HFFc6 (cell line): ENCODE measurements at places on chromosomes 2 and 18. TPM values are rescaled to one million over a fixed set of nuclear protein-coding genes. Genes with fewer than 3 reads are reported as not detected.

DNA sequence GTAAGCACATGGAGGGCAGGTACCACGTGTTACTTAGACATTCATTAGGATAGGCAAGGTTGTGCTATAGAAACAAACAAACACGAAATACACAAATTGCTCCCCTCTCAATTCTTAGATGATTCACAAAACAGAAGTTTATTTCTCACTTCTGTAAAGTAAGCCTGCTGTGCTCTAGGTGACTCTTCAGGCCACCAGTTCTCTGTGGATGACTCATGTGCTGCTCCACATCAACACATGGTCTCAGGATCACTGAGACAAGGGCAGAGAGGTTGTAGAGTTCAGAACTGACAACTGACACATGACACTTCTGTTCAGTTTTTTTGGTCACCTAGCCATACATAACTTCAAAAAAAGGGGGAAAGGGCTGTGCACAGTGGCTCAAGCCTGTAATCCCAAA, 70.6 kb downstream of the DAW1 start:
- DNase-seq, result no peak

DNA sequence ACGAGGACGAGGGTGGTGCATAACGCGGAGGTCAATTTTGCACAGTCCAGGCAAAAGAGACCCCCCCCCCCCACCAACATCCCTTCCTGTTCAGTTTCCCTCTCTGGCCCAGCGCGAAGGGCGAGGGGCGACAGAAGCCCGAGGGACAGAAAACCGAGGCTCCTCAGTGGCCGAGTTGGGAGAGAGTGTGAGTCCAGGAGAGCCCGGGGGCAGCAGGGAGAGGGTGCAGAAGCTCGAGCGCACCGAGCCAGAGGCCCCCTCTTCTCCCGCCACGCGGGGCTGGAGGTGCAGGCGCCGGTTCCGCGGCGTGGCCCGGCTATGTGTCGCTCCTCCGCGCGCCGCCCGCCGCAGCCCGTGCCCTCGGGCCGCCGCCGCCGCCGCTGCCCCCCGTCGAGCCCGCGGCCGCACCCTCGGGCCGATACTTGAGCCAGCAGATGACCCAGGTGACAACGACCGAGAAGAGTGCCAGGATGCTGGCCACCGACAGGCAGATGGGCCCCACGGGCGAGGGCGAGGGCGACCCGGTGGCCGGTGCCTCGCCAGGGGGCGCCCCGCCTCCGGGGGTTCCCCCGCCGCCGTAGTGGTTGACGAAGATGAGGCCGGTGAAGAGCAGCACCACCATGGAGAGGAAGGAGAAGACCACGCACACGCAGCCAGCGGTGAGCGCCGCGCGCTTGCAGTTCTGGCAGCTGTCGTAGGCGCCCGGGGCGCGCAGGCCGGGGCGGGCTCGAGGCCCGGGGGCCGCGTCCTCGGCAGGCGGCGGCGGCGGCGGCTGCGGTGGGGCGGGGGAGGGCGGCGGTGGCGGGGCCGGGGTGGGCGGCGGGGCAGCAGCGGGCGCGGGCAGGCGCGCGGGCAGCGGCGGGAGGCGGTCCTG, 20.2 kb upstream of the PAX3 start:
- no peak for DNase-seq

DNA sequence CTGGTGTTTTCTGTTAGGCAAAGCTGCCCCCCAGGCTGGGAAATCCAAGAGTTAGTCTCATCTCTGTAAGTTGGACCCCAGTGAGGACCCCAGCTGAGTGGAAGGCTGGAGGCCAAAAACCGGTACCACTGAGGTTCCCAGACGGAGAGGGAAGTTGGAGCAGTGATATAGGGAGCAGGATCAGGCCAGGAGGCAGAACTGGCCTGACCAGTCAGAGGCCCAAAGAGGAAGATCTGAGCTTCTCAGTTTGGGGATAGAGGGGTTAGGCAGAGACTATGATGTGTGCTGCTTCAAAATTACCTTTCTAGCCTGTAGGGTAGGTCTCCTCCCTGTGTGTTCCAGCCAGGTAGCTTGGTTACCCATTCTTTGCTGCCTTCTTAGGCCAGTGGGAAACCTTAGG, 4.6 kb upstream of the RNF181 start:
- no peak for DNase-seq

- DNase-seq, result peak; percentile 19
Measured at GRCh38 chr2:161414042-161415033, 1.8 kb upstream of the TBR1 start.

- DNase-seq, result no peak
Measured at GRCh38 chr2:241571821-241572620, 13.5 kb downstream of the BOK start.

- DNase-seq, result no peak
Measured at GRCh38 chr2:10166676-10167292, 44.2 kb downstream of the RRM2 start.

DNA sequence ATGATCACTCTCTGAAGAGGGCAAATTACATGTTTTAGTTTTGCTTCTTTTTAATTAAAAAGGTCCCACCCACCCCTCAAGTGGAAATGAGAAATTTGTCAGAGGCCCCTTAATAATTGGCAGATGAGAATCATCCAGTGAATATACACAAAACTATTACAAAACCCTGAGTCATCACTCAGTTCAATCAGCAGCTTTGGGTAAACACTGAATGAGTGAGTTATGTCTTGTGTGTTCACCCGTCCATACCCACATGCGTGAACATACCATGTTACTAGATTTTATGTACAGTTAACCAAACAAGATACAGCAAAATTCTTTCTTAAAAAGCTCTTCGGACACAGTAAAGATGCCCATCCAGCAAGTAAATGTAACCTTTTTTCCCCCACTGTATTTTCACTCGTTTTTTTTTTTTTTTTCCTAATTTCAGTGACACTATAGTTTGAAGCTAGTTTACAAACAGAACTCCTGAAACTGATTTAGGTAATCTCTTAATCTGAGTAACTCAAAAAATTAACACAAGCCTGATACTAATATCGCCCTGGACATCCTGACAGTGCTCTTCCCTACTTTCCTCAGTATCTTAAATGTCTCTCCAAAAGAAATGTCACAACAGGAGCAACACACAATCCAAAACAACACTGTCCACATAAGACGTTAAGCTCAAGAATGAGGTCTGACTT, 1.4 kb downstream of the PSME4 start:
- DNase-seq, result peak; percentile 65

DNA sequence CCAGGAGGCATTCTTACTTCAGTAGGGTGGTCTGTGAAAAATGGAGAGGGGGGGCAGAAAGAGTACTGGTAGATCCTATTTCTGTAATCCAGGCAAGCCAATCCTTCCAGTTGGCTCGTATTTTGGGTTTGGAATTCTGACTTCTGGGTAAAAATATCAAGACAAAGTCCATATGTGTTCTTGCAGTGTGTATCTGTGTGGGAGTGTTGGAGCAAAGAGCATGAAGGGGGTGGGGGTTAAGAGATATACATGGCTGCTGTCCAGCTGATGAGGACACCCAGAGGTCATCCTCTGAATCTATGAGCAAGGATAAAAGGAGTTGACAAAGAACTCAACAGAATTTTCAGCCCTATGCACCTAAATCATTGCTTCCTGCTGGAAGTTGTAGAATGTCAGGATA, 375.8 kb upstream of the PIK3C3 start:
- no peak for DNase-seq

- peak; percentile 60 for DNase-seq
Measured at GRCh38 chr2:152549423-152549822, 167.8 kb downstream of the PRPF40A start.

DNA sequence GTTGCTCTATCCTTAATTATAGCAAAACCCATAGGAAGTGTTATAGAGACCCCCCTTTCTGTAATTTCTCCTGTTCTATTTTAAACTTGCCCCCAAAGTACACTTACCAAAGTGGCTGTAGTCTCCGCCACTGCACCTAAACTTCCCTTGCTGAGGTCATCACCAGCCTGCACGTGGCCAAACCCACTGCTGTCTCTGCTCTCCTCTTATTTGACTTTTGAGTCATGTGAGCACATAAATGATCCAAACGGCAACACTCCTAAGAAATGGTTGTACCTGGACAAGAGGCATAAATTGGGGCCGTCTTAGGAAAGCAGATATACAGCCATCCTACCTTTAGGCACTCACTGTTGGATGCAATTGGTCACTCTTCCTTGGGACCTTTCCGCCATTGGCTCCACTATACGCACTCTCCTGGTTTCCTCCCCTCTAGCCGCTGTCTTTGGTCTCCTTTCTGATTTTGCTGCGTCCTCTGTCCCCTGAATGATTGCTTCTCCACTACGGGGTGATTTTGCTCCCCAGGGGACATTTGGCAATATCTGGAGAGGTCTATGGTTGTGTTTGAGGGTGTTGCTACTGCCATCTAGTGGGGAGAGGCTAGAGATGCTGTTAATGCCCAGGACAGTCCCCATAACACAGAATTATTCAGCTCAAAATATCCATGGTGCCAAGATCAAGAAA, 19.2 kb upstream of the IL36G start:
- DNase-seq, result peak; percentile 52

- no peak for DNase-seq
Measured at GRCh38 chr2:133411857-133412256, 156.4 kb downstream of the NCKAP5 start.

DNA sequence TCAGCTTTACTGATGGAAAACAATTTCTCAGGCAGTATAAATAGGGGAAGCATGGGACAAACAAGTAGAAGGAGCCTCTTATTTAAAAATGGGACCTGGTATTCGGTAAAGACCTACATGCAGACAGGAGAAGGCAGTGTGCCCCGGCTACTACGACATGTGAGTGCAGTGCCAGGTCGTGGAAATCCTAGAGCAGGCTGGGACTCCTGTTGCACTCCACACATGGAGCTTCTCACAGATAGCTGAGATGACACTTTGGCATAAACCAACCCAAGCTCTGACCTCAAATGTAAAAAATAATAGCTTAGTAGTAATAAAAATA, 885 bp upstream of the DSEL start:
- no peak for DNase-seq

- no peak for DNase-seq
Measured at GRCh38 chr2:215652388-215652787, 216.5 kb upstream of the FN1 start.

The PRR30 gene
- not detected in 3 replicates for total RNA-seq

- peak; percentile 45 for DNase-seq
Measured at GRCh38 chr18:55245211-55245614, 286.0 kb upstream of the CCDC68 start.

- DNase-seq, result no peak
Measured at GRCh38 chr2:69353360-69353759, 33.7 kb downstream of the GFPT1 start.

- peak; percentile 73 for DNase-seq
Measured at GRCh38 chr2:62578803-62579640, 73.0 kb upstream of the TMEM17 start.

- peak; percentile 89 for DNase-seq
Measured at GRCh38 chr2:39411181-39411944, 25.7 kb downstream of the MAP4K3 start.

GRCh38 chr18:8982416-8983183, 119.9 kb upstream of the NDUFV2 start:
- DNase-seq, result peak; percentile 64

The SERPINB4 gene
- total RNA-seq, result not detected in 3 replicates

- peak; percentile 95 for DNase-seq
Measured at GRCh38 chr2:237299906-237300305, 114.1 kb downstream of the COL6A3 start.

- DNase-seq, result no peak
Measured at GRCh38 chr2:152167065-152167464, 8.5 kb downstream of the STAM2 start.

- DNase-seq, result no peak
Measured at GRCh38 chr18:67545681-67546080, 29.2 kb upstream of the DSEL start.

The VWA3B gene
- total RNA-seq, result not detected in 3 replicates

The SCN3A gene
- 2.0 TPM in 1 of 2 replicates, not detected in the other for total RNA-seq

DNA sequence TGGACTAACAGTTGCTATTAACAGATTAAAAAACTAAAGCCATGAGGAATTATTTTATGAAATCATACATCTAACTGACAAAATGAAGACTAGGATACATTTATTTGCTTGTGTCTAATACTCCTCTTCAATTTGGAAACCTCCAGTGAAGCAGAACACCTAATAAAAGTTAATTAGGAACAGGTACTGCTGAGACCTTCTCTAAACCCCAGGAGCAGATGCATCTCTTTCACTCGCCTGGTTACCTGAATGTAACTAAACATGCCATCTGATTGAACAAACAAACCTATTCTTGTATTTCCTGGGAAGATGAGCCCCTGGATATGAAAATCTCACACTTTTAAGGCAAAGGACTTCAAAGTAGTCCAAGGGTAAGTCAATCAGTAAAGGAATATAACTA, 898.2 kb downstream of the NRXN1 start:
- no peak for DNase-seq

DNA sequence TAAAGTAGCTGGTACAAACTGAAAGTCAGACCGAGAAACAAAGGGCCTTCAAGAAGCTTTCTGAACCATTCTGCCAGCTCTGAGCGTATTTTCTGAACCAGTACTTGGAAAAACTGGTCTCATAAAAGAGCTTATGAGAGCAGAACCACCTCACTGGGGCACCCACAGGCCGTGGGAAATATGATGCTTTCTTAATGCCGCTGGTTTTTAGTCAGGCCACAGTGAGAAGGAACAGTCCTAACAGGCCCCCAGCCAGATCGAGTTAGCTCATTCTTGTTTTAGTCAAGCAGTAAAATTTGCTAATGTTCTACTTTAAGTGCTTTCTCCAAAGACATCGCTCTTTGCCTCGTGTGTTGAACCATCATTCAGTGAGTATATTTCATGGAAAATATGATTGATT, 12.7 kb upstream of the NOSTRIN start:
- no peak for DNase-seq

DNA sequence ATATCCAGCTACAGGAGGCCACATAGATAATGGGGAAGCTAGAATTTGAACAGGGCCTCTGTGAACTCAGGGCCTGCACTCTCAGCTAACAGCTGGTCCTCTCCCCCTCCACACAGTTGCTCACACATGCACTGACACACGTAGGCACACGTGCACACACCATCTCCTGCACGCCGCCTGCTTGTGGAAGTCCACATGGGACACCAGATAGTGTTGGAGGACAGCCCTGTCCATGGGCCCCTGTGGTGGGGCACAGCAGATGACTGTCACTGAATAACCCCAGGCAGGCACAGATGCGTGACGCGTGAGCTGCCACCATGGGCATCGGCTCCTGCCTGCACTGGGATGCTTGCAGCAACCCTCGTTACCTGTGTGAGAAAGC, 52.9 kb downstream of the ADI1 start:
- DNase-seq, result no peak

GRCh38 chr2:162676515-162676914, 162.1 kb downstream of the KCNH7 start:
- no peak for DNase-seq

- DNase-seq, result peak; percentile 16
Measured at GRCh38 chr18:79275992-79276391, 119.7 kb upstream of the NFATC1 start.

GRCh38 chr18:28269750-28270149, 92.8 kb upstream of the CDH2 start:
- no peak for DNase-seq

GRCh38 chr2:241063587-241063986, 38.5 kb downstream of the MTERF4 start:
- DNase-seq, result no peak

GRCh38 chr2:223880796-223881195, 43.4 kb upstream of the AP1S3 start:
- DNase-seq, result no peak

The HK2 gene
- 28.5 to 50.0 TPM (median 46.2 TPM) in 3 replicates for total RNA-seq

GRCh38 chr2:11140492-11140891, 14.8 kb upstream of the SLC66A3 start:
- peak; percentile 41 for DNase-seq

The CPLX4 gene
- total RNA-seq, result not detected in 3 replicates

GRCh38 chr2:32711219-32711618, 83.4 kb downstream of the TTC27 start:
- DNase-seq, result peak; percentile 60
